ENCODE measurements at places on chromosomes 11 and 22.
A peak's percentile ranks its signal among the peaks of the same experiment; 100 is the strongest.

- DNase-seq, result peak; percentile 23
Observed at GRCh38 chr11:33310720-33311500, 53.7 kb downstream of the HIPK3 start.

DNA sequence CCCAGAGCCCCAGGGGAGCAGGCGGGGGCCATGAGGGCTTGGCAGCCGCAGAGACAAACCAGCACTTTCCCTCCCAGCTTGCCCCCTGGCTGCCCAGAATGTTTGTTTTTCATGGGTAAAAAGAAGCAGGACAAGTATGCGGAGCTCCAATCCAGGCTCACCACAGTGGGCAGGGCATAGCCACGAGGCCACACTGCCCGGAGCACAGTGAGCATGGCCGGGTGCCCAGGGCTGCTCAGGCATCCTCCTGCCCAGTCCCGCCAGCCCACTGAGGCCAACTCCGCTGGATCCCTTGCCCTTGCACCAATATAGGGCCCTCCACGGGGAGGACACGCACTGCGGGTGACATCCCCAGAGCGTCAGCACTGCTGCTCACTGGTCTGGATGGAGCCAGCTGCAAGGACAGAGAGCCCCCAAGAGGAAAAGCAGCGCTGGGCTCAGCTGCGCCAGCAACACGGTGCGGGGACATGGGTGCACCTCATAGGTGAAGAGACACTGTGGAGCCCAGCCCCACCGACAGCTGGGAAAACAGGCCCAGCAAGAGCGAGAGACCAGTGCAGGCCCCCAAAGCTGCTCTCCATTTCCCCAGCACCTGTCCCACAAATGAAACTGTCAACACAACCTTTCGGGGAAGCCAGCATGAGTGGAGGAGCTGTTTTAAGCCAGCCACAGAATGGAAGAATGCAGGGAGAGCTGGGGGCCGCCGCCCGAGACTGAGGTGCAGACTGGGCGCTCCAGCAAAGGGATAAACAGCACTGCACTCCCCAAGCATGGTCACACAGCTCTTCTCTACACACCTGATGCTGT is 24.8 kb downstream of the ARVCF start:
- DNase-seq, result no peak

DNA sequence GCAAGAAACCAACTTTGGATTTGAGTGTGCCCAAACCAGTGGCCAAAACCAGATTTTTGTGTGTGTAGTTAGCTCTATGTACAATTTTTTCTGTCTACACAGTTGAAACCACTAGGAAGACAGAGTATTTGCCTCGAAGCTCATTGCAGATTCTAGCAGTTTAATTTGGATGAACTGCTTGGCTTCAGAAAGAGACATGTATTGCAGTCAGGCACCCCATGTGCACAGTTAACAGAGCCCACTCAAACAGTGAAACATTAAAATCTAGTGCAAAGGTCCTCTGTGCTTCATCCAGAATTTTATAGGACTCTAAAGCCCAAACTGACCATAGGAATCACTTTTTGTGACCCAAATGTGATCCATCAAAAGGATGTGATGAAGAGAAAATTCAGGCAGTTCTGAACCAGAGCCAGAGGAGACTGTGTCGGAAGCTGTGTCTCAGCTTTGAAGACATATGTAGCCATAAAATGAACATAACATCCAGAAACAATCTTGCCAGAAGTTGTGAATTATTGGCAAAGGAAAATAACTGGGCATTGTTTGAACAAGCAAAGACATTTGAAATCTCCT is 82.7 kb downstream of the PANX1 start:
- DNase-seq, result no peak

GRCh38 chr22:25053153-25053805 is 100.8 kb downstream of the KIAA1671 start:
- DNase-seq, result no peak

GRCh38 chr22:26464312-26464711 is 19.3 kb downstream of the HPS4 start:
- peak; percentile 17 for DNase-seq

Measured in fibroblast of skin of back (primary cell).